Adipocyte (in vitro differentiated cells): ENCODE measurements at places on chromosomes 6 and 20.

GRCh38 chr6:27668442-27669294, 195.8 kb upstream of the ZNF184 start:
- DNase-seq, result peak; percentile 78

DNA sequence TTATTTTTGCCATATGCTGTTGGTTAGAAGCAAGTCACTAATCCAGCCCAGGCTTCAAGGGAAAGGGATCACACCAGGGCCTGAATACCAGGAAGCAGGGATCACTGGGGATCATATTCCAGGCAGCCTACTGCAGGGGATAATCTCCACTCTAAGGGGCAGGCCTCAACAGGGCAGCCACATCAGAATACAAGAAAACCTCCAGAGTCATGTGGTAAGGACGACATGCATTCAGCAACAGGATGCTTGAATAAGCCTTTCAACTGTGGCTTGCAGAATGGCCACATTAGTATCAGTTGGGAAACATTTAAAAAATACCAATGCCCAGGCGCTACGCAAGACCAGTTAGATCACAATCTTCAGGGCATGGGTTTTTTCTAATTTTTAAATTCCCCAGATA, 109.1 kb downstream of the LY86 start:
- DNase-seq, result no peak

- DNase-seq, result no peak
Observed at GRCh38 chr6:88008831-88009231, 38.8 kb upstream of the SPACA1 start.

GRCh38 chr20:3454831-3455230, 16.0 kb upstream of the ATRN start:
- DNase-seq, result no peak

DNA sequence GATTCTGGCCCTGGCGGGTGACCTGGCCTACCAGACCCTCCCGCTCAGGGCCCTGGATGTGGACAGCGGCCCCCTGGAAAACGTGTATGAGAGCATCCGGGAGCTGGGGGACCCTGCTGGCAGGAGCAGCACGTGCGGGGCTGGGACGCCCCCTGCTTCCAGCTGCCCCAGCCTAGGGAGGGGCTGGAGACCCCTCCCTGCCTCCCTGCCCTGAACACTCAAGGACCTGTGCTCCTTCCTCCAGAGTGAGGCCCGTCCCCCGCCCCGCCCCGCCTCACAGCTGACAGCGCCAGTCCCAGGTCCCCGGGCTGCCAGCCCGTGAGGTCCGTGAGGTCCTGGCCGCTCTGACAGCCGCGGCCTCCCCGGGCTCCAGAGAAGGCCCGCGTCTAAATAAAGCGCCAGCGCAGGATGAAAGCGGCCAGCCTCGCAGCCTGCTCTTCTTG, 868 bp upstream of the SLC2A4RG start:
- peak; percentile 5 for DNase-seq

DNA sequence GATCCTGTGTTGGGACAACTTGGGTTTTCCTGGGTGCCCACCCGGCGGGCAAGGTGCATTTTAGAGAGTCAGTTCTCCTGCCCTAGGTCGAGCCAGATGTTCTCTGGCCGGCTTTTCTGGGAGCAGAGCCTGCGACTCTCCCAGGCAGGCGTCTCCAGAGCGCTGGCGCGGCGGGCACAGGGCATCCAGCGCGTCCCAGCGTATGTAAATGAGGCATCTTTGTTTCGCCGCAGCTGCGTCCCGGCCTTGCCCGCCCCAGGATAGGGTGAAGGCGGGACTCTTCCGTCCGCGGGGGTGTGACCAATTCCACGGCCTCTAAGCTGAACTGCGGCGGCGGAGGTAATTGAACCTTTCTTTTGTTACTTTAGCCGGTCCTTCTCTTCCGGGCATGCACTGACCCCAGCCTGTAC, 9.1 kb downstream of the GRIK2 start:
- DNase-seq, result peak; percentile 9

- no peak for DNase-seq
Observed at GRCh38 chr20:3652221-3652620, 11.0 kb downstream of the GFRA4 start.

DNA sequence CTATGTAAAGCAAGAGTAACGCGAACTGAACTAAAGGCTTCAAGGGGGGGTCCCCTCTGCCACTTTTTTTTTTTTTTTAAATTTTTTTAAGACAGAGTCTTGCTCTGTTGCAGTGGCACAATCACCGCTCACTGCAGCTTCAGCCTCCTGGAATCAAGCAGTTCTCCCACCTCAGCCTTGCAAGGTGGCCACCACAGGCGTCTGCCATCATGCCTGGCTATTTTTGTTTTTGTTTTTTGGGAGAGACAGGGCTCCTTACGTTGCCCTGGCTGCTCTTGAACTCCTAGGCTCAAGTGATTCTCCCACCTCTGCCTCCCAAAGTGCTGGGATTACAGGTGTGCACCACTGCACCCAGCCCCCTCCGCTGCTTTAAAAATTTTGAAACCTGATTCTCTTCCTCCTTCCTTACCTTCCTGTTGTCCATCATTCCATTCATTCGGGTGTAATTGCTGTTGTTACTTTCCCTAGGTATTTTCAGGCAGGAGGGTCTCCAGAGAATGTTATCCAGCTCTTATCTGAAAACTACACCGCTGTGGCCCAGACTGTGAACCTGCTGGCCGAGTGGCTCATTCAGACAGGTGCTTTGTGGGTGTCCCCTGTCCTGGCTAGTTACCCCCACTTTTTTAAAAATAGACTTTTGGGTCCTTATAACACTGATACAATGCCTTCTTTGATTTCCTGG, 5.4 kb downstream of the NELFCD start:
- no peak for DNase-seq

GRCh38 chr20:62935204-62935967, 2.6 kb upstream of the GID8 start:
- no peak for DNase-seq

GRCh38 chr6:46103441-46104115, 26.2 kb upstream of the ENPP4 start:
- peak; percentile 1 for DNase-seq

- no peak for DNase-seq
Observed at GRCh38 chr6:92507552-92507951, 911.8 kb downstream of the EPHA7 start.

DNA sequence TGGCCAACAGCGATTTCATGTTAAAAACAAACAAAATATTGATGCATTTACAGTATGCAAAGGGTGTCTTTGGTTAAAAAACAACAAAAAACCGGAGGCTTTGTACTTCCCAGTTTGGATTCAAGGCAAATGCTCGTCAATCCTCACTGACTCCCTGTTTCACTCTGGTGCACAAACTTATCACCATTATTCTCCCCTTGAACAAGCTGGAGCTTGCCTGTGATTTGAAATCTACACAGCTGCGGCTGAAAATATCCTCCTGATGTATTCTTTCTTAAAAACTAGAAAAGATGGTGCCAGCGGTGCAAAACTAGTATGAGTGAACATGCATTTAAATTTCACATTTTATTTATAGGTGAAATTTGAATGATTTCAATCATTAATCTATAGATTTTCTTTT, 3.3 kb downstream of the PERP start:
- DNase-seq, result no peak

GRCh38 chr6:12001004-12001705, 11.0 kb upstream of the HIVEP1 start:
- peak; percentile 9 for DNase-seq

- DNase-seq, result no peak
Observed at GRCh38 chr6:32190911-32191677, 1.1 kb upstream of the PBX2 start.

DNA sequence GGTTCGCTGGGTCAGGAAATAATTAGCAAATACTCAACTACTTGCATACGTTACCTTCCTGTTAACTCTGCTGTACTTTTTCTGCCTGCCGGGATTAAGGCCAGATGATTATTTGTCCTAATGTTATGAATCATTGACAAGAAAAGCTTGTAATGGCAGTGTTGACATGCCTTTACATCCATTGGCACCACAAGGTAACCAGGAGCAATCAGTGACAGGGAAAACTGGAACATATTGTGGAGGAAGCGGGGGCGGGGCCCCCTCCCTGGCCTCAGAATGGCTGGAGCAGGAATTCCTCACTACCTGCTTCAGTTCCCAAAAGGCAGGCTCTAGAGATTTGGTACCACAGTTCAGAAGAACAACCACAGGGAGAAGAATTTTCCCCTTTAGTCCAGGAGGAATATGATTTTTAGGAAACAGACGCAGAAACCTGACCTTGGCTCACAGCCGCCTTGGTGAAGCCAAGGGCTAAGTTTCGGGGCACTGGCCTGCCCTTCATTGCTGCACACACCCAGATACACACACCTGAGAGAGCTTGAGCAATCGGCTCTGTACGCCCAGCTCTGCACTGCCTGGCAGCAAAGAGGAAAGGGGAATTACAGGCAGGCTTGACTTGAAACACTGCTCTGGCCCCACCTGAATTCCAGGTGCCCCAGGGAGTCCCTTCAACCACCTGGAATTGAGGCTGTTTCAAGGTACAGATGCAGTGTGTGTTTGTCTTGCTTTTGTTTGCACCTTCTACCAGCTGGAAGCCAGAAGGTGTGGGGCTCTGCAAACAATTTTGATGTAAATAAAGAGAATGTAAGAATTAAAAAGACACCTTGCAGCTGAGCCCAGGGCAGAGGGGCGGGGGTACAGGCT, 89.8 kb downstream of the MYB start:
- DNase-seq, result no peak

DNA sequence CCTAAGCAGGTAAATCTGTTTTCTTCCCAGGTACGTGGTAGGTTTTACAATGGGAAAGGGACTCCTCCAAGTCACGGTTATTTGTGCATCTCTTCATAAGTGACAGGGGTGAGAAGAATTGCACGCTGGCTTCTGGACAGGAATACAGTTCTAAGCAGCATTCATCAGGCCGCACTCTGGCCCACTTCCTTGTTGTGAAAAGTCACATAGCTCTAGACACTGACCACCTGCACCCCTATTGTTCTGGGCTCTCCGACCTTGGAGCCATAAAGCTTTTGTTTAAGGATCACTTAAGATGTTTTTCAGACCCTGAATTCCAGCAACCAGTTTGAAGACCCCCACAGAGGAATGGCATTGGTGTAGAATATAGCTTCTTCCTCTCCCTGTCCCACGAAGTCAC, 31.4 kb downstream of the RAMACL start:
- no peak for DNase-seq

GRCh38 chr6:106146852-106147351, 60.8 kb downstream of the PRDM1 start:
- DNase-seq, result peak; percentile 18

GRCh38 chr6:167491438-167492099, 166.7 kb downstream of the TTLL2 start:
- no peak for DNase-seq

- DNase-seq, result no peak
Observed at GRCh38 chr6:3159805-3160781, 2.7 kb upstream of the TUBB2A start.

DNA sequence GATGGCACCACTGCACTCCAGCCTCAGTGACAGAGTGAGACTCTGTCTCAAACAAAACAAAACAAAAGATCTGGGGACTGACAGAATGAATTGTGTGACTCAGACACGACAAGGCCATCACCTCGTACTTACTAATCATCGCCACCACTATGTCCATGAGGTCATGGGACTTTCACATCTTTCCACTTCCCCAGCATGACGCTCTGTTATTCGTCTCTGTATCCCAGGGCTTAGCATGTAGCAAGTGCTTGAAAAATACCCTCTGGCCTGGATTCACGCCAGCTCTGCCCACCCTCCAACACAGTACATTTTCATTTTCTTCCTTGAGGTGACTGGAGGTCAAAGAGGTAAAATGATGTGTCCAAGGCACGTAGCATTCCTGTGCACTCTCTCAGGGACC, 27.8 kb downstream of the FGD2 start:
- no peak for DNase-seq

DNA sequence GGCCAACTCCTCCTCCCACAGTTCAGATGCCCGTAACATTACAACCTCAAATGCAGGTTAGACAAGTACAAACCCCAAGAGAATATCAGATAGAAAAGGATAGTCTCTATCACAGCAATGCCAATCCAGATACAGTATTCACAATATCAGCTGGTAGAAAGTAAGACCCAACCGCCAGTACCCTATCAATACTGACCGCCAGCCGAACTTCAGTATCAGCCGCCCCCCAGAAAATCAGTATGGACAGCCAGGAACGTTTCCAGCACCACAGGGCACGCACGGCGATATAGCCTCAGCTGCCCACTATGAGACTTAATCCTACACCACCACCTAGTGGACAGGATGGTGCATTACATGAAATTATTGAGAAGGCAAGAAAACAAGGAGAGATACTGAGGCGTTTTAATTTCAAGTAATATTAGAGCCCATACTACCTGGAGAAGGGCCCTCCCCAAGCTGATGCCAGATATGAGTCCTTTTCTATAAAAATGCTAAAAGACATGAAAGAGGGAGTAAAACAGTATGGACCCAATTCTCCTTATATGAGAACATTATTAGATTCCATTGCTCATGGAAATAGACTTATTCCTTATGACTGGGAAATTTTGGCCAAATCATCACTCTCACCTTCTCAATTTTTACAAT, 17.6 kb upstream of the EIF2S2 start:
- DNase-seq, result peak; percentile 94

DNA sequence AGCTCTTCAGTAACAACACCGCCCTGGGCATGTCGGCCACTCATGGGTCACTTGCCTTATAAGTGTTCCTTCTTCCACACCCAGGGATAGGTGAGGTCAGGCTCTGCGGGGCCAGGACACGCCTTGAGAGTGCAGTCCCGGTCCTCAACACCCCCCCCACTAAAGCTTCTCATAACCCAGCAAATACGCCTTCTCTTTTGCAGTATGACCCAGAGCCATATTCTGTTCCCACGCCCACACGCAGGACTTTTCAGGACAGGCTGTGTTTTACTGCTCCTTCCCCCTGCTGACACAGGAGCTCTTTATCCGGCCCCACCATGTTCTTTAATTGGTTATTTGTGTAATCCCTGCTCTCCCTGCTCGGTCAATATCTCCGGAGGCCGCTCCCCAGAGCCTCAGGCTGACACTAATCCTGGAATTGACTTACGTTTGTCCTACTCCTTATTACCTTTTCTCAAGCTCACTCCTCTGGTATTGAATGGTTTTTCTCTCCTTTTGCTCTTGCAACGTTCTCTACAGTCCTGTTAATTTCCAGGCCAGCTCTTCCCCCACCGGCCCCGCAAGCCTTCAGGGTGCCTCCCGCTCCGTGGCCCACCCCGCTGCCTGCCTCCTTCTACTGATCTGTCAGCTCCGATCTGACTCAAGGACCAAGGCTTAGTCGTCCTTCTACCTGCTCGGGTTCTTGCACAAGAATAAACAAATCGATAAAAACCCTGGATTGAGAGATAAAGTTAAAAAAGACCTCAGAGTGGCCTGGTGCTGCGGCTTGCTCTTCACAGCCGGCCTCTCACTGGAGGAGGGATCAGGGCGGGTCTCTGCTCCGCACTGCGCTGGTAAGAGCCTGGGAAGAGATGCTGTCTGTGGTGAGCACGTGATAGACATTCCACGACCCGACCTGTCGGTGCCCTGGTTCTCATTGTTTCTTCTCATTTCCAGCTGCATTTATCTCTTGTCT, 357.5 kb downstream of the ZFAND3 start:
- DNase-seq, result no peak

GRCh38 chr6:69489970-69490369, 306.8 kb downstream of the LMBRD1 start:
- no peak for DNase-seq

DNA sequence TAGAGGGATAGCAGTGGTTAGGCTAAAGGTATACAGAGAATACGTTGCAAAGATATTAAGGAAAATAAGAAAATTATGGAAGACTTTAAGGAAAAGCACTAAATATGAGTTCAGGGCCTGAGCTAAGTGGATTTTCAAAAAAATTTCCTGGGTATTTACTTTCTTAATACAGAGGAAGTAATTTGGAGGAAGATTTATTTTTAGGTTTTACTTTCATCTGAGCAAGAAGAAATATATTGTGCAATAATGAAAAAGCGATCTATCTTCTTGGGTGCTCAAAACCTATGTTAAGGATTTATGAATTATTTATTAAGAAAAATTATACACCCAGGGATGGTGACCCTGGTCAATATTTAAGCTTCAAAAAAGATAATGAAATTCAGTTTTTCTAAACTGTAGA, 224.7 kb downstream of the PLCB1 start:
- DNase-seq, result no peak
